ENCODE measurements at places on chromosomes 2 and 18.

- no peak for DNase-seq
These were observed 1.3 kb upstream of the CD28 start for GRCh38 chr2:203705178-203705577.

DNA sequence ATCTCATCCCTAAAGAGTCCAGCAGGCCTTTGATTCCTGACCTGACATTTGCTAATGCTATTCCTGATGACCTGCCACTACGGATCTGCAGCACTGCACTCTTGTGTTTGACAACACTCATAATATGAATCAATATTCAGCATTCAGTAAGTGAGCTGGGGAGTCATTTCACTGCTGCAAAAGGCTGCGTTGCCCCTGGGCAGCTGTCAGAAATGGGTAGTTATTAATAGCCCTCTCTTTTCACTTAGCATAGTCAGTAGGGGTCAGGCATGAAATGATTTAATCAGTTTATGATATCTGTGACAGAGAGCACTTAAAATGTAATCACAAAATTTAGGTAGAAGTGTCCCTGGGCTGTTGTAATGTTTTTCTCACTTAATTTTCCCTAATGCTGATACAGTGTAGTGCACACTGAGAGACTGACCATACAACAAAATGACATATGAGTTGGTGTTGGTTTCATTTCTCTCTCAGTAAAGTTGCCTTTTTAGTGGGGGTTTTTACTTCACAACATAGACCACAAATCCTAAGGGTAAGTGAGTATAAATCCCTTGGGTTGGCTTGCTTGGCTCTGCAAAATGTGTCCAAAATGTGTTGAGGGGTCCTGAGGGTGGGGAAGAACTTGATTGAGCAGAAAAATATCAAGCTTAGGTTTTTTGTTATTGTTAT, 184.8 kb downstream of the CAMKMT start:
- no peak for DNase-seq

DNA sequence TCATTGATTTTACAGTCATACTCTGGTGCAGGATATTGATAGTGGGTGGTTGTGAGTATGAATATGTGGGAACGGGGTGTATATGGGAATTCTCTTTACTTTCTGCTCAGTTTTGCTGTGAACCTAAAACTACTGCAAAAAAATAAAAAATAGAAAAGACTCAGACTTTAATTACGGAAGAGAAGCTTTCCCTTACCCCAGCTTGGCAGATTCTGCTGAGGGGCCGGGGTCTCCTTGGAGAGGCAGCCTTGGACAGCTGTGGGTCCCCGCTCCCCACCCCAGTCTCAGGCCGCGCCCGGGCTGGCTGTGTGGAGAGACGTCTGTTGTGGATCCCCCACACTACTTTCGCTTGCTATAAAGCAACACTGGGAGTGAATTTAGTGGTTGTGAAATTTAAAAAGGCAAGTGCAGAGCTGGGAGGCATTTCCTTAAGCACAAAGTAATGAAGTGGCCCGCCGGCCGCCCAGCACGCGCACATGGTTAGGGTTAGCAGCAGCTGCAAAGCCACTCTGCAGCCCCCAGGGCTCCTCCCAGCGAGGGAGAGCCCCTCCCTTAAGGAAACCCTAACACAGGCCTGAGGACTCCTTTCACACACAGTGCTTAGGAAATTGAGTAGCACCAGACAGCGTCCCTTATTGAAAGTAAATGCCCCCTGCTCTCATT, 102.4 kb downstream of the DDX1 start:
- no peak for DNase-seq

DNA sequence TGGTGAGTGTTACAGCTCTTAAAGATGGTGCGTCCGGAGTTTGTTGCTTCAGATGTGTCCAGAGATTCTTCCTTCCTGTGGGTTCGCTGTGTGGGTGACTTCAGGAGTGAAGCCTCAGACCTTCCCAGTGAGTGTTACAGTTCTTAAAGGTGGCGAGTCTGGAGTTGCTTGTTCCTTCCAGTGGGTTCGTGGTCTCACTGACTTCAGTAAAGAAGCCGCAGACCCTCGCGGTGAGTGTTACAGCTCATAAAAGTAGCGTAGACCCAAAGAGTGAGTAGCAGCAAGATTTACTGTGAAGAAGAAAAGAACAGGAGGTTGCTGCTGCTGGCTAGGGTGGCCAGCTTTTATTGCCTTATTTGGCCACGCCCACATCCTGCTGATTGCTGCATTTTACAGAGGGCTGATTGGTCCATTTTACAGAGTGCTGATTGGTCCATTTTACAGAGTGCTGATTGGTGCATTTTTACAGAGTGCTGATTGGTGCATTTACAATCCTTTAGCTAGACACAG, 34.0 kb upstream of the SPTBN1 start:
- no peak for DNase-seq

DNA sequence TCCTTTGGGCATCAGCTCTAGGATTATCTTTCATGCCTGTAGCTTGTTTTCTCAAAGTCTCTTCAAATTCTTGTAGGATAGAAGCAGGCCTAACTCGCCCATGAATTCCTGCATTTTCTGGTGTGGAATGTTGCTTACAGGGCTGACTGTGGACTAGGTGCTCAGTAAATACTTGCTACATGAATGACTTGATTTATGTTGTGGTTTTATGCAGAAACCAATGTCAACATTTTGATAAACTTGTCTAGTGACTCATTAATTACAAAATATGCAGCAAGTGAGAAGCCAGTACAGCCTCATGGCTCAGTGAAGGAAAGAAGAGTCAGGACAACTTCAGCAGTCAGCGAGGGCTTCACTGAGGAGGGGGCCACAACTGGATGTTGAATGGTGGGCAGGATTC, 110.6 kb upstream of the SIX2 start:
- DNase-seq: no peak

- DNase-seq: no peak
These were observed 24.4 kb downstream of the NFE2L2 start for GRCh38 chr2:177239932-177240630.

DNA sequence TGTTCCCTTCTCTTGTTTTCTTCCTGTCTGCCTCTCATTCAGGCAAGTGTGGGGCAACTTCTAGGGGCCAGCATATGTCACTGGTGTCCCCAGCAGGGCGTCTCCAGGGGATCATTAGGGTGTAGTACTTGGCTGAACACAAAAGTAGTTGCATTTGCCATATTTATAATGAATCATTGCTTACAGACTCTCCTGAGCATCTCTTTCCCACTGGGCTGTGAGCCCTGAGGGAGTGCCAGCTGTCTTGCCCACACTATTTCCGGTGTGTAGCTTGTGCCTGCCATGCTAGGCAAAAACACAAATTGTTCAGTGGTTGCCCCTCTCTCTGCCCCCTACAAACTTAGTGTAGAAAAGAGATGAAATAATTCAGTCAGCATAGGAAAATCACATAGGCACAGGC, 40.8 kb upstream of the SCLY start:
- DNase-seq: no peak

DNA sequence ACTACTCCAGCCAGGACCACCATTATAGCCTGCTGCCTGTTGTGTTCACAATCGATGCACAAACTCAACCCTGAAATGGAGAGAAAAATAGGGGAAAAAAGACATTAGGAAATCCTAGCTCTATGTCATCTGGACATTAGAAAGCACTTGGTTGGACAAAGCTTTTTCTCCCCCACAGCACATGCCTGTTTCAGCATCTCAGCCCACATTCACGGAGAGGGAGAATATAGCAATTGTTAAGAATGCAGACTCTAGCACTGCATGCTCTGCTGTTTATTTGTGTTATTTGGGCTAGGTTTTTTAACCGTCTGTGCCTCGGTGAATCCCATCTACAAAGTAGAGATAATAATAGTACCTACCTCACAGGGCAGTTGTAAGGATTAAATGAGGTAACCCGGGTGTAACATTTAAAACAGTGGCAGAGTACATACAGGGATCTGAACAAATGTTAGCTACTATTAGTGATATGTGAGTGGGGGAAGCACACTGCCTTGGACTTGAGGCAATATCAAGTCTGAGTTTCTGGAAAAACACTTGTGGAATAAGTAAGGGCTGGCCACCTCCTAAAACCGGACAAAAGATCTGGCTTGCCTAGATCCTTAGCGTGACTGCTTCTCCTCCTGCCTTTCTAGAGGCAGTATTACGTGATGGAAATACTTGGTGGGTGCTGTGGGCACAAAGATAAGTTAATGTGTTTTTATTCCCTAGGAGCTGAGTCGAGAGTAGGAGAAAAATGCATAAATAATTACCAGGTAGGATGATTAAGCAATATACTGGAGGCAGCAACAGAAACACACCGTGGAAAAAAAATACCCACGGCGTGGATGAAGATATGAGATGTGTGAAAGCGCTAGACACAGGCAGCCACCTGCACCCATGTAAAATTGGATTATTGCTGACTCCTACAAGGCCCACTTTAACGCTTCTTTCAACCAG, 1.0 kb upstream of the PPP1CB start:
- no peak for DNase-seq

DNA sequence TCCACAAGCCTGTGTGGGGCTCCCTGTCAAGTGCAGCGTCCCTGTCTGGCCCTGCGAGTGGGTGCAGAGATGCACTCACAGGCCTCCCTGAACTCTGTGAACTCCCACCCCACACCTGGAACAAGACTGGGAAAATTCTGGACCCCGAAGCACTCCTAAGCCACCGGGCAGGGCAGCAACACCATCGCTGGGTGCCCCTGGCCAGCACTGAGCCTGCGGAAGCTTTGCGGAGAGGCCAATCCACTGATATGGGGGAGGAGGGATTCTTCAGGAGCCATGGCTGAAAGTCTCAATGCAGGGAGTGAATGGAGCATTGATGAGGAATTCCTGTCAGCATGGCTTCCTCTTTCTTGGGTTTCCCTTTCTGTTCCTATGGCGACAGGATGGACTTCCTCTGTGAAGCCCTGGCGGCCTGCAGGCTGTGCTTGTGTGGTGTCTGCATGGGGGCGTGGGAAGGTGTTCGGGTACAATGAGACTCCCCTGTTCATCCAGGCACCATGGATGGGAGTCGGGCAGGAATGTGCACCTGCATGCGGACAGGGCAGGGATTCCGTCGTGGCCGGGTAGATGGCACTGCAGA, 15.1 kb downstream of the TRIB2 start:
- no peak for DNase-seq

DNA sequence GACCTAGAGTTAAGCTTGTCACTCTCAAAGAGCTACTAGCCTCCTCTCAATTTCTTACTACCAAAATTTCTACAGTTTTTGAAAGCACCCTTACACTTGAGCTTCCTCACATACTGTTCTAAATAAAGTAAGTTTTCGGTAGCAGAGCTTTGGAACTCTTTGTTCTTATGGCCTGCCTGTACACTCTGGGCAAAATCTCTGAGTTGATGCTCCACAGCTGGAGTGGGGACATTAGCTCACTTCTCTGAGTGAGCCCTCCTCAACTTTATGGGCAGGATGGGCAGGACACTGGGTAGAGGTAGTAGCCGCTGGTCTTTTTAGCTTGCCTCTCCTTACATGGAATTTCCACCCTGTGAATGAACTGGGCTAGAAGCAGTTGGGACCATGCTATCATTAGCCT, 127.8 kb downstream of the FAM210A start:
- DNase-seq: no peak

DNA sequence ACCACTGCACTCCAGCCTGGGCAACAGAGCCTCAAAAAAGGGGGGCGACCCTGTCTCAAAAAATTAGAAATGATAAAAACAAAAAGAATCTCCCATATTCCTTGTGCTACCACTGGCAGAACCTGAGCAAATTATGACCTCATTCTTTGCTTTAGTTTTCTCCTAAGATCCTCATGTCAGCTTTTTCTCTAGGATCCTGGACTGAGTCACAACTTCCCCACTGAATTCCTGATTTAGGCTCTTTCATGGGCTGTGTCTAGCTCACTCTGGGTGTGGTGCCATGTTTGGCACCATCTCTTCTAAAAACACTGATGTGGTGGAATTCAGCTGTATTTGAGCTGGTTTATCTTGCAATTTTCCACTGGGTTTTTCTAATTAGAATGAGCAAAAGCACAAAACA, 37.1 kb downstream of the EXOC6B start:
- DNase-seq: no peak

DNA sequence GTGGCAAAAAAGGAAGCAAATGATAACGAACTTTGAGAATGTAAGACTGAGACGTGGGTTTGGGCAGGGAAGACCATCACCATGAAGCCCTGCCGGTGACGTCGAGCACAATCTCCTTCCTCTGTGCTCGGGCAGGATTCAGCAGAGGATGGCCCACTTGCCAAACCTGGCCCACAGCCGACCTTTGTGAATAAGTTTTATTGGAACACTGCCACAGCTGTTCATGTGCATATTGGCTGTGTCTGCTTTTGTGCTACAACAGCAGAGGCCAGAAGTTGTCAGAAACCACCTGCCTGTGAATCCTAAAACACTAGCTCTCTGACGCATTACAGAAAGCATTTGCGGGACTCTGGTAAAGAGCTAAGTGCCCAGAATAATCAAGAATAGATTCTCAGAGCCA, 223.9 kb downstream of the MYT1L start:
- DNase-seq: no peak

GRCh38 chr2:216606551-216607276, 26.5 kb upstream of the IGFBP2 start:
- DNase-seq: no peak

GRCh38 chr2:101619191-101619591, 78.3 kb upstream of the MAP4K4 start:
- DNase-seq: no peak

DNA sequence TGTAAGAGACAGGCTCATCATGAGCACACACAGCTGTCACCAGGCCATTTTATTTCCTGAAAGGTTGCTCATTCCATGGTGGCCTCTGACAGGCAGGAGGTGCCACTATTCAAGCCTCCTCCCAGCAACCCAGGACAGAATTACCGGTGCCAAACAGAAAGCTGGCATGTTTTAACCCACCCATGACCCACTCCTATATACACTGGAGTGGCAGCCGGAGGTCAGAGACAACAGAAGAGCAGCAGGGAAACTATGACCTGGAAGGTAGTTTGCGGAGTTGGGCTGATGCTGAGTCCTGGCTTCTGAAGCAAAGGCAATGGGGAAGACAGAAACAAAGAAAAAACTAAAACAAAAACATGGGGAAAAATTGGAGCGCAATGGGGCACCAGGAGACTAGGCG, 2.3 kb downstream of the RFTN2 start:
- no peak for DNase-seq

DNA sequence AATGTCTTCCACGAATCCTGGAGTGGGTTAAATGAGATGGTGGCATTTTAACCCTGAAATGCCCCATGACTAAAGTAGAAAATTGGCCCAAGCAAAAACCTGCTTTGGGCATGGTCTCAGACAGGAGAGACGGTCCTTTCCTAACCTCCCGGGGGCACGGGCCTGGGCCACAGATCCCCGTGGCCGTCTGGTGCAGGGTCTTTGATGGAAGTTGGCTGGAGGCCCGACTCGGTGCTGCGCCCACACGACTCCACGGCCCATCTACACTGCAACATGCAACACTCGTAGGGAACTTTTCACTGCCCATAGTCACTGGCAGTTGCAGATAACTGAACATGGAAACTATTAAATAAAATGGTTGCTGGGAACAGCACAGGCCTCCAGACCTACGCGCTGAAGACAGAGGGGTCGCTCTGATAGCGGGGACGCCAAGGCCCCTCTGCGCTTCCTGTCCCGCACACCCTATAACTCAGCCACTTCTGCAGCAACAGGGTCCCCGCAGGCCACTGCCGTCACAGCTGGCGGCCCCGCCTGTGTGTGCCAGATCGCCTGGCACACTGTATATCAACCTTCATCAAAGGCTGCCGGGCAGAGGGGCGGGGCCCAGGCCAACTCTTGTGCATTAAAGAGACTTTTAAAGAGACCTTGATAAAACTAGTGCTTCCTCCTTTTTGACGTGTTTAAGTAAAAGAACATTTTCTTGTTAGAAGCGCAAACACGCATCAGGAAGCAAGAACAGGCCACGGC, 214.1 kb downstream of the TWIST2 start:
- no peak for DNase-seq

All from HuH-7.5 (cell line).